ENCODE measurements at places on chromosomes 7 and 10.

GRCh38 chr10:77756319-77757232, 119.0 kb upstream of the KCNMA1 start:
- no peak for DNase-seq

DNA sequence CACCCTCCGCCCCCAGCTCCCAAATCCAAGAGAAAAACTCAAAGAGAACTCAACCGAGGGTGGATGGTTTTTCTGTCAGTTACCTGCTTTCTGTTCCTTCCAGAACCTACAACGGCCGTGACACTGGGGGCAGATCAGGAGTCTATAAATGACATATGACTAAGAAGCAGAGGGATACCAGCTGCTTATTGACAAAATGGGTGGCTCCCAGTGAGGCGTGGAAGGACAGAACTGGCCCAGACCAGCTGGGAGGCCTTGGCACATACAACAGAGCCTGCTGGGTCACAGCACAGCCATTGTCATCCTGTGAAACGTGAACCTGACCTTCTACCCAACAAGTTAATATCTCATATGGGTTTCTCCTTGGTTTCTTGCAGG, 84.3 kb upstream of the ADRB1 start:
- no peak for DNase-seq

DNA sequence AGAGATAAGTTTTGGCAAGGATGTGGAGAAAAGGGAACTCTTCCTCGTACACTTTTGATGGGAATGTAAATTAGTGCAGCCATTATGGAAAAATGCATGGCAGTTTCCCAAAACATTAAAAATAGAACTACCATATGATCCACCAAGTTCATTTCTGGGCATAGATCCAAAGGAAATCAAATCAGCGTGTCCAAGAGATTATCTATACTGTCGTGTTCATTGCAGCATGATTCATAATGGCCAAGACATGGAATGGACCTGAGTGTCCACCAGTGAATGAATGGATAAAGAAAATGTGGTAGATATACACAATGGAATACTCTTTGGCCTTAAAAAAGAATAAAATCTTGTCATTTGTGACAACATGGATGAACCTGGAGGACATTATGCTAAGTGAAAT, 70.3 kb upstream of the RSU1 start:
- no peak for DNase-seq

DNA sequence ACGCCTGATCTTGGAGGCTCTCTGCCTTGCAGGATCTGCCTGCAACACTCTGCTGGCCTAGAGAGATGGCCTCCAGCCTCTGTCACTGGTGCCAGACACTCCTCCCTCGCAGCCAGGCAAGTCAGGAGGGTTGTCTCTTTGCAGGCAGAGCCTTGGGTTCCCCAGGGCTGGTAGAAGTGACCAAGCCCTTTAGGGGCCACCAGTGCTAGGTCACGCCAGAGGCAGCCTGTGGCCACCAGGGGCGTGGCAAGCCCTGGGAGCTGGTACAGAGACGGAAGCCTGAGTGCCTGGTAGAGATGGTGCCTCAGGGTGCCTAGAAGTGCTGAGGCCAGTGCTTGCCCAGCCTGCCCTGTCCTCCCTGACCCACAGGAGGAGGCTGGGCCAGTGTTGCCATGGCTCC, 9.1 kb downstream of the ADCYAP1R1 start:
- DNase-seq, result no peak

- no peak for DNase-seq
These were observed 268.0 kb downstream of the ZEB1 start for GRCh38 chr10:31586723-31587638.

DNA sequence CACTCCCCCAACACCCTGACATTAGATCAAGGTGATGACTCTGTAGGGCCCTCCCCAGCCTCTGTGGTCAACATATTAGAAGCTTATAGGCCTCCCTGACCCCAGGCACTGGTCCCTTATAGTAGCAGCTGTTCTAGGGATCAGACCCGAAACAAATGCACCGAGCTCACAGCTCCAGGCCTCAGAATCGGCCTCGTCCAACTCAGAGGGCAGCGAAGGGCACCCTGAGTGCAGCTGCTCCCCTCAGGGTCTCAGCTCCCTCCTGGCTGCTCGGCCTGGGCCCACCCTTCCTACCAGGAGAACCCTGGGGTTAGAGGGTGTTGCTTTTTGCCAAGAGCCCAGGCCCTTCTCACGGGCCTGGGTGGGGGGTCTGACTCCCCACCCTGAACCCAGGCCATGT, 5.0 kb downstream of the ECHS1 start:
- no peak for DNase-seq

GRCh38 chr7:6306471-6306870, 34.0 kb upstream of the CYTH3 start:
- no peak for DNase-seq

- no peak for DNase-seq
These were observed 213.0 kb downstream of the PTPRN2 start for GRCh38 chr7:158374586-158374985.

DNA sequence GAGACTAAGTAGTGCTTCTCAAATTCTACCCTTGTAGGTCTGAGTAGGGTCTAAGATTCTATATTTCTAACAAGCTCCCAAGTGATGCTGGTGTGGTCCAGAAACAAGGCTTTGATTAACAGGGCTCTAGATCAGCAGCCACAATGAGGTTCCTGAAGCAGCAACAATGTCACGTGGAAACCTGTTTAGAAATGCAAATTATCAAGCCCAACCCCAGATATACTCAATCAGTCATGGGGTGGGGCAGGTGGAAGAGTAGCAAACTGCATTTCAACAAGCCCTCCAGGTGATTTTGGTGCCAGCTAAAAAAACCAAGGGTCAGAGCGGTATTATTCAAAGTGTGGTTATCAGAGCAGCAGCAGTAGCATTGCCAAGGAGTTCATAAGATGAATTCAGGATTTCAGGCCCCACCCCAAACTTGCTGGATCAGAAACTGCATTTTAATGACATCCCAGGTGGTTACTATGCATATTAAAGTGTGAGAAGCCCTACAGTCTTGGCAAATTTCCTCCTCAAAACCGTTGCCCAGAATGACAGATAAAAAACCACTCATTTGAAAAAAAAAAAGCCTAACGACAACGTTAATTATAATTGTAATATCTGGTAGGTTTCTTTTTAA, 199.2 kb downstream of the AHR start:
- DNase-seq, result no peak

DNA sequence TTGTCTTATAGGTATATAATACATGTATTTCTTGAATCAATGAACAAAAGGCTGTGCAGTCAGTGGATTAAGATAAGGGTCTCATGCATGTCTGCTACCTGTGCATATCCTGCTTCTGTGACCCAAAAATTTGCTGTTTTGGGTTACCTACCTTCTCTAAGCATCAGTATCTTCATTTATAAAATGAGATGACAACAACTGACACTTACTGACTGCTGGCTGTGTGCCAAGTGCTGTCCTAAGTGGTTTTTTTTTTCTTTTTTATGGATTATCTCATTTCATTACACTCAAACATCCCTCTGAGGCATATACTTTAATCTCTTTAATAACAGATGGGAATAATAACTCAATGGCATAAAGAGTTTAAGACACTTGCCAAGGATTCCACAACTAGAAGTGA, 2.1 kb downstream of the PDK4 start:
- no peak for DNase-seq

DNA sequence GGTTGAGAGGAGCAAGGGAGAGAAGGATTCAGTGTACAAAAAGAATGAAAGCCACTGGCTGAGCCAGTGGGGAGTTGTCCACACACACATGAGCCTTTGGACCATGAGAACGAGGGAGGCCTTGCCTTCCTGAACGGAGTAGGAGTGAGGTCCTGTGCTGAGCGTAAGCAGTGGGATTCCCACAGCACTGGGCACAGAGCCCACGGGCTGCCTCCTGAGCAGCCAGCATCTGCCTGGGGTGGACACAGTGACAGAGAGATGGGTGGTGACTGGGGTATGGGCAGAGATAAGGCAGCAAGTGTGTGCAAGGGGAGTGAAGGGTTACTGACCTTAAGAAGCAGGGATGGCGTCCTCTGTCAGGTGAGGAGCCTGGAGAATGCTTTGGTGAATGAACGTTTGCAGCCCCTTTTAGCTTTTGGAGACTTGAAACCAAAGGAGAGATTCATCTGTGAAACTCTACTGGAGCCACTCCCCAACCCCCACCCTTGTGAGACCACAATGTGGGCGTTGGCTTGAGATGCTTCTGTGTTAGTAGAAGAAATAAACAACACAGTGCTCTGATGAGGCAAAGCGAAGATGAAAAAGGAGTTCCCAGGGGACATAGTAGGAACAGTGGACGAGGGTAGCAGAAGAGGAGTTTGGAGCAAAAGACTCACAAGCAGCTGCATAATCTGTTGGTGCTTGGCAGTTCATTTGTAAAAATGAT, 56.5 kb downstream of the FIGNL1 start:
- no peak for DNase-seq

GRCh38 chr7:45812946-45813345, 59.9 kb downstream of the CCDC201 start:
- no peak for DNase-seq

- DNase-seq, result no peak
These were observed 21.5 kb downstream of the BTAF1 start for GRCh38 chr10:91944880-91945630.

- no peak for DNase-seq
These were observed 3.5 kb upstream of the C7orf33 start for GRCh38 chr7:148587076-148587475.

GRCh38 chr10:71063401-71063800, 149.0 kb upstream of the UNC5B start:
- DNase-seq, result no peak

Data from psoas muscle (tissue), 8 donors.